ENCODE measurements at places on chromosomes 12 and 14. TPM values are rescaled to one million over a fixed set of nuclear protein-coding genes. Genes with fewer than 3 reads are reported as not detected.

The EML5 gene
- total RNA-seq, result 0.24 TPM

The FOXG1 gene
- total RNA-seq, result 0.29 TPM

The GPR137C gene
- total RNA-seq, result 0.76 TPM

The SMCO2 gene
- not detected for total RNA-seq

The KLRK1 gene
- not detected for total RNA-seq

GRCh38 chr14:98008381-98009113, 1211.4 kb downstream of the VRK1 start:
- no peak for DNase-seq

- no peak for DNase-seq
These were observed 18.9 kb downstream of the KIF26A start for GRCh38 chr14:104157016-104157928.

DNA sequence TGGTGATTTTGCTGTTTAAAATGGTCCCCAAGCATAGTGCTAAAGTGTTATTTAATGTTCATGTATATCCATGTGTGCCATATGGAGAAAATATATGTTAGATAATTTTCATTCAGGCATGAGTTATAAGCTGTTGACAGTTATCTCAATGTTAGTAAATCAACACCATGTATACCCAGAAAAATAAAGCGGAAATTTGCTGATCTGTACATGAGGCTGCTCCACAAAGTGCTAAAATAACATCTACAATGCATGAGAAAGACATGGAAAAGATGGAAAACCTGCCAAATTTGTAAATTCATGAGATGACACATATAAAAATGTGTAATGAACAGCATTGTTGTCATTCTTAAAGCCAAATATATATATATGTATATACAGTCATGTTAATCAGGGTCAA, 1199.2 kb downstream of the FSCB start:
- DNase-seq, result no peak
